ENCODE measurements at places on chromosomes 11 and 22.
A peak's percentile ranks its signal among the peaks of the same experiment; 100 is the strongest.

- no peak for DNase-seq
These were observed 26.0 kb downstream of the IL10RA start for GRCh38 chr11:118012083-118012669.

DNA sequence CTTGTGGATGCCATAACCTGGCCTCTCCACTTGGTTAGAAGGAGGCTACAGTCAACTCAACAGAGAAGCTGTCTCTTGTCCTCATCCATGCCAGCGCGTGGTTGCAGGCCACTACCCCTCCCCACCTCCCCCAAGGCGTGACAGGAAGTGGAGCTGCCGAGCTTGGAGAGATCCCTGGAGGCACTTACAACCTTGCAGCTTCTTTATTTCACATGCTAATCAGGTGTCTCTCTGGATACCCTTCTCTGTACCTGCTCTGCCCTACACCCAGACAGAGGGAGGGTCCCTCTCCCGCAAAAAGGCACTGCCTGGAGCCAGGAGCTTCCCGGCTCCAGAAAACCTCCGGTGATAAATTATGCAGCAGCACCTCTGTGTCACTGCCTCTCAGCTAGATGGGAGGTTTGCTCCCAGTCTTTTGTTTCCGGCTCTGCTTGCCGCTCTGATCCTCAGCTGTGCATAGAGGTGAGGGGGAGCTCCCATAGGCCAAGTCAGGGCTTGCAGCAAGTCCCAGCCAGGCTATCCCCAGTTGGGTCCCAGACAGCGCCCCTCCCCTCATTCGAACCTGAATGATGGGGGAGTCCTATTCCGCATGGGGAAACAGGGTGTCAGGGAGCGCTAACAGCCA is 5.7 kb downstream of the LRP4 start:
- peak; percentile 27 for DNase-seq

GRCh38 chr11:75263944-75264349 is 23.4 kb downstream of the TPBGL start:
- no peak for DNase-seq

DNA sequence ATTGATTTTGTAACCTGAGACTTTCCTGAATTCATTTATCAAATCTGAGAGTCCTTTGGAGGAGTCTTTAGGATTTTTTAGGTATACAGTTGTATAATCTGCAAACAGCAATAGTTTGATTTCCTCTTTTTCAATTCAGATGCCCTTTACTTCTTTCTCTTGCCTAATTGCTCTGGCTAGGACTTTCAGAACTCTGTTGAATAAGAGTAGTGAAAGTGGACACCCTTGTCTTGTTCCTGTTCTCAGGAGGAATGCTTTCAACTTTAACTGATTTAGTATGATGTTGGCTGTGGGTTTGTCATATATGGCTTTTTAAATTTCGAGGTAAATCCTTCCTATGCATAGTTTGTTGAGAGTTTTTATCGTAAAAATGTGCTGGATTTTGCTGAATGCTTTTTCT is 227.4 kb downstream of the CSNK2A3 start:
- no peak for DNase-seq

DNA sequence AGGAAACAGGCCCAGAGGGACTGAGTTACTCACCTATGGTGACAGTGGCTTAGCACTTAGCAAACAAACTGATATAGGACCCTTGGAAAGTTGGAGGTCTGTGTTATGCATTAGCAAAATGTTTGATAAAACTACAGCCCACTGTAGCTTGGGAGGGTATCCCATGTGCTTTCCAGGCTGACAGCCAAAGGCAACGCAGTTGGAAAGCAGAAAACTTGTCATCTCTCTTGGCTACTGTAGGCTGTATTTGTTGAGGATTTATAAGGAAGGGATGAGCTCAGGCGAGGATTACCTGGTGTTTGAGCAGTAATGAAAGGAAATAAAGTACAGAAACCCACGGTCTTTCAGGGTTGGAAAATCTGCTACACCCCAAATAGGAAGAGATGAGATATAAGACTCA is 23.8 kb downstream of the SDHAF2 start:
- no peak for DNase-seq

DNA sequence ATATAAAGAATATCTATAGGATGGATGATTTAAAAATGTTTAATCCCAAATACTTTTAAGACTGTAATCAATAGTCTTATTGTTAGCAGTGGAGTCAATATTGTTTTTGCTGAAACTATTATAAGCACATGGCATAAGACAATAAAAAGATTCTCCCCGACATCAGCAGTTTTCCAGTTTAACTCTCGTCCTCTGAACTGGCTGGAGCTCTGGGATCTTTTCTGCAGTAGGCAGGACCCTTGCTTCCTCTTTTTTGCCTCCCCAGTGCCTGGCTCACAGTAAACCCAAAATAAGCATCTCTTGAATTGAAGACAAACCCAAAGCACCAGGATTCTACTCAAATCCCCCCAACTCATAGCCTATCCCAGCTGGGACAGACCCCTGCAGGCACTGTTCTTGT is 32.9 kb downstream of the KCNJ1 start:
- DNase-seq: no peak

DNA sequence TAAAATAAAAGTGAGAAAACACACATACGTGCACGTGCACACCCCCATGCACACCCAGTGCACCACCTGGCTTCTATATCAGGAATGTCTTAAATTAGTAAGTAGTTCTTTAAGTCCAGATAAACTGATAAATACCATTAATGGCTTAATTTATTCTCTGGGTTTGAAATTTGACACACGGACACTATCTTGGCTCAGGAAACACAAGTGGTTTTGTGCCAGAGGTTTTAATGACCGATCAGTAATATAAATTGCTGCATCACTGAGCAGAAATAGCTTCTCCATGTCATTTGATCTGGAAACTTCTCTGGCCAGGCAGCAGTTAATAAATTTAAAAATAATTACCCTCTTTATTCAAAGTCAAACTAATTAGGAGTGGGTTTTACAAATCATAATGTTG is 101.5 kb upstream of the NNMT start:
- no peak for DNase-seq

DNA sequence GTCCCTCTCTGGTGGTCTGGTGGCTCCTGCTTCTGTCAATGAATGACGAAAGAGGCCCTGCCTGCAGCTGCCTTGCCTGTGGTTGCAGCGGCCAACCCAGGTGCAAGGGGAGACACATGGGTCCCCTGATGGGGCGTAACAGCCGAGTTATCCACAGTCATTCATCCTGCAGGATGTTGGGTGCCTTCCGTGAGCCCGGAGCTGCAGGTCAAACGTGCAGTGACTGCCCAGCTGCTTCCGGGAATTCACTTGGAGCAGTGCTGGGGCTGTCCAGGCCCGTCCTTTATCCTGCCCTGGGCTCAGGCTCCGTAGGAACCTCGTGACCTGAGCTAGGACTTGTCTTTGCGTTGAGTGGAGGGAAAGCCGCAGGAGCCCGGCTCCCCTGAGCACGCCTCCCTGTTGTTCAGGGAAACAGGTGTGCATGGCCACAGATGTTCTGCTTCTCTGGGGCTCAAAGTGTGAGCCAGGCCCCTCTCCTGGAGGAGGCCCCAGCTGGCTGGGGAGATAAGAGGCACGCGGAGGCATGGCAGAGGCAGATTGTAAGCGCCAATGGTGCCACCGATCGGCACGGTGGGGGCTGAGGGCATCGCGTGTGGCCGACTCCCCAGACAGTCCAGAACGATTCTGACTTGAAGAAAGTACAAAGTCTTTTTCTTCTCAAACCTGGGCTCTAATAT is 635.4 kb downstream of the BRD1 start:
- DNase-seq: no peak

DNA sequence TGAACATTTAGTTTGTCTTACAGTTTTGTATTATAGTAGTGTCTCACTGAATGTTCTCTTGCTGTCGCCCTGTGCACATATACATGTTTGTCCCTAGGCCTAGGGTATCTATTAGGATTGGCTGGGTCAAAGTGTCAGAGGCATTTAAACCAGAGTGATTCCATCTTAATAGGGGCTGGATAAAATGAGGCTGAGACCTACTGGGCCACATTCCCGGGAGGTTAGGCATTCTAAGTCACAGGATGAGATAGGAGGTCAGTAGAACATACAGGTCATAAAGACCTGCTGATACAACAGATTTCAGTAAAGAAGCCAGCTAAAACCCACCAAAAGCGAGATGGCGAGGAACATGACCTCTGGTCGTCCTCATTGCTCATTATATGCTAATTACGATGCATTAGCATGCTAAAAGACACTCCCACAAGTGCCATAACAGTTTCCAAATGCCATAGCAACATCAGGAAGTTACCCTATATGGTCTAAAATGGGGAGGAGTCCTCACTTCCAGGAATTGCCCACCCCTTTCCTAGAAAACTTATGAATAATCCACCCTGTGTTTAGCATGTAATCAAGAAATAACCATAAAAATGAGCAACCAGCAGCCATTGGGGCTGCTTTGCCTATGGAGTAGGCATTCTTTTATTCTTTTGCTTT is 82.6 kb downstream of the LDLRAD3 start:
- no peak for DNase-seq

GRCh38 chr22:19884161-19884953 is 29.7 kb upstream of the GNB1L start:
- no peak for DNase-seq

DNA sequence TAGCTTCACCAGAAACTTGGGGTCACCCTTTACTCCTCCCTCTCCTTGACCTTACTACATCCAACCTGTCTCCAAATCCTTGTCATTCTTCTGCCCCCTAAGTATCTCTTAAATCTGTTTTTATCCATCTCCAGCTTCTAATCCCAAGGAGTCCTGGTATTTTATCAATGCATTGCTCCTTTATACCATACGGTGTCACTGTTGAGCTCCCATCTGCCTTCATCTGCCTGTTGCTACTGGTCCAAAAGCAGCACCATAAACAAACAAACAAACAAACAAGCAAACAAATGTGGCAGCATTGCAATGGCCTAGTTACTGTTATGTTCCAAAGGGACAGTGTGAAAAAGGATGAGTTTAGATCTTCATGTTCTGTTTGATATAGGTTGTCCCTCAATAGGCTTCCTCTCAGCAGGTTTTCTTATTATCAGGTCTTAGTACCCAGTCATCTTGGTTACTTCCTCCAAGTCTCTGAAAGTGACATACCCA is 34.2 kb downstream of the DNHD1 start:
- peak; percentile 50 for DNase-seq

DNA sequence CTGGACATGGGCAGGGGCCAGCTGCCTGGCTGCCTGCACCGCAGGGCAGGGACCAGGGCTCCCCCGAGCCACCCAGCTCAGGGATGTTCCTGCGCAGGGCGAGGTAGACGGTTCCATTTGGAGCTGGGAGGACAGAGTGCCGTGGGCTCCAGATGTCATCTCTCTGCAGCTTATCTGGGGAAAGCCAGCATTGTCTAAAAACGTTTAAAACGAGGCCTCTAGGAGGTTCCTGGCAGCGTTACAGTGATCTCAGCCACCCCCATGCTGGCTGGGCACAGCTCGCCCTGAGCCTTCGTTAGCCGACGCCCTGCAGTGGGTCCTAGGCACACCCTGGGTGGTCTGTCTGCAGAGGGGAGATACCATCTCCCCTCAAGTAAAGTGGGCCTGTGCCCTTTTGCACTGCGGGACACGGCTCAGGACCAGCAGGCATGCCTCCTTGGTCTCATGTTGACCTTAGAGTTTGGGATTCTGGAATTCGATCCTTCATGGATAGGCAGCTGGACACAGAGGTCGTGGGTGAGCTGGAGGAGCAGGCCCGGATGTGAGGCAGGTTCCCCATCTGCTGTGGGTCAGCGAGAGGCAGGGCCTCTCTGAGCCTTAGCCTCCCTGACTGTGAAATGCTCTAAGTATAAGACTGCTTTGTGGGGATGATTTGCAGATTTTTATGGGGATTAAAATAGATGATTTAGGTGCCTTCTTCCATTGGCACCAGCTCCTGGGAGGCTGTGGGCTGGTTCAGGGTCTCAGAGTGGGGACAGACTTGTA is 14.1 kb downstream of the SYNGR1 start:
- DNase-seq: no peak

- peak; percentile 35 for DNase-seq
These were observed 398 bp upstream of the CRACR2B start for GRCh38 chr11:827146-827896.

- no peak for DNase-seq
These were observed 32.1 kb downstream of the PPM1F start for GRCh38 chr22:21920341-21921183.

DNA sequence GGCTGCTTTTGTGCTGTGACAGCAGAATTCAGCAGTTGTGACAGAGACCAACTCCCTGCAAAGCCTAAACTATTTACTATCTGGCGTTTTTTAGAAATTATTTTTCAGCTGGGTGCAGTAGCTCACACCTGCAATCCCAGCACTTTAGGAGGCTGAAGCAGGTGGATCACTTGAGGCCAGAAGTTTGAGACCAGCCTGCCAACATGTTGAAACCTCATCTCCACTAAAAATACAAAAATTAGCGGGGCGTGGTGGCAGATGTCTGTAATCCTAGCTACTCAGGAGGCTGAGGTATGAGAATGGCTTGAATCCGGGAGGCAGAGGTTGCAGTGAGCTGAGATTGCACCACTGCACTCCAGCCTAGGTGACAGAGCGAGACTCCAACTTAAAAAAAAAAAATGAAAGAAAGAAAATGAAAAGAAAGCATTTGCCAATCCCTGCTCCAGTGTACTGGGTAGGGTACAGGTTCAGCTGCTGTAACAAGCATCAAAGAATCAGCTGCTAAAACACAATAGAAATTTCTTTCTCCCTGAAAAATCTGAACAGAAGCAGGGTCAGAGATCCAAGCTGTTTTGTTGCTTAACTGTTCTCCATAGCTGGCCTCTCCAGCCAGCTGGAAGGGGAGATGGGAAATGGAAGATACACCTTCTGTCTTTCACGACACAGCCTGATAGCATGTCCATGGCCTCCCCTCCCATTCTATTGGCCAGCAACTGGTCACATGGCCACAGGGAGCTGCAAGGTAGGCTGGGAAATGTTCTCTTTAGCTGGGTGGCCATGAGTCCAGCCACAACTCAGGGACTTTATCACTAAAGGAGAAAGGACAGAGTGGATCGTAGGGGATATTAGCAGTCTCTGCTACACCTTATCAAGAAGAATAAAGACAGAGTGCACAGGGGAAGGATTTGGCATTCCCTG is 8.5 kb upstream of the NCF4 start:
- DNase-seq: no peak

DNA sequence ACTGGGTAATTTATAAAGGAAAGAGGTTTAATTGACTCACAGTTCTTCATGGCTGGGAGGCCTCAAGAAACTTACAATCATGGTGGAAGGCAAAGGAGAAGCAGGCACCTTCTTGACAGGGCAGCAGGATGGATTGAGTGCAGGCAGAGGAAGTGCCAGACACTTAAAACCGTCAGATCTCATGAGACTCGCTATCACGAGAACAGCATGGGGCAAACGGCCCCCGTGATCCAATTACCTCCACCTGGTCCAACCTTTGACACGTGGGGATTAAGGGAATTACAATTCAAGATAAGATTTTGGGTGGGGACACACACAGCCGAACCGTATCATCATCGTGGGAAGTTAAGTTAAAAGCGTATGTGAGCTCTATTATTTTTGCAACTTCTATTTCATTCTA is 71.4 kb upstream of the SYN3 start:
- DNase-seq: no peak
